Globus pallidus (tissue), 1 donor: ENCODE measurements at places on chromosomes 4 and X.

GRCh38 chr4:123421227-123421936 lies 24.8 kb downstream of the SPRY1 start:
- DNase-seq = no peak

DNA sequence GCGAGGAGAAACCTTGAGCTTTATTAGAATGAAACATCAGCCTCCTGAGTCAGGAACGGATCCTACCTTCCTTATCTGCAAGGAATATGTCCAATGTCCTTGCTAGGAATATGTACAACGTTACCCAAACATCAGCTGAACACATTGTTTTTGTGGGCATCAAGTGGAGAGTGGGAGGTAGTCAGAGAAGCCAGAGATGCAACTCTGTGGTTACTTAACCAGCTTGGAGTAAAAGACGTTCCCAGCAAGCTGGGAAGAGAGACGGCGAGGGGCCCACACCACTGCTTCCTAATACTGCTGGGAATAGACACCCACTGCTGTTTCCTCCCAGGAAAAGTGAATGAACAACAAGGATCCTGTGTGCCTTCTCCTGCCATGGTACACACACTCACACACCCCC lies 74.4 kb upstream of the PLAC1 start:
- no peak for DNase-seq

DNA sequence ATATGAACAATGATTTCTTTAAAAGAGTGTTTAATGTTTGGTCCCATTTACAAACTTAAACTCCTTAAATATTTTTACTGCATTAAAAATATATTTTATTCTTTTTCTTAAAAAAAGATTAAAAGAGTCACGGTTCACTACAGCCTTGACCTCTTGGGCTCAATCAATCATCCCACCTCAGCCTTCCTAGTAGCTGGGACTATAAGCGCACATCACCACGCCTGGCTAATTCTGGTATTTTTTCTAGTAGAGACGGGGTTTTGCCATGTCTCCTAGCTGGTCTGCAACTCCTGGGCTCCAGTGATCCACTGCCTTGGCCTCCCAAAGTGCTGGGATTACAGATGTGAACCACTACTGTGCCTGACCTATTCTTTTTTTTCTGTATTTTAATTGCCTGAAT lies 104.7 kb upstream of the TLR2 start:
- DNase-seq = no peak

- DNase-seq = no peak
These were observed 9.3 kb downstream of the TMEM144 start for GRCh38 chr4:158219623-158220022.

GRCh38 chr4:22130741-22131140 lies 182.2 kb upstream of the KCNIP4 start:
- no peak for DNase-seq

DNA sequence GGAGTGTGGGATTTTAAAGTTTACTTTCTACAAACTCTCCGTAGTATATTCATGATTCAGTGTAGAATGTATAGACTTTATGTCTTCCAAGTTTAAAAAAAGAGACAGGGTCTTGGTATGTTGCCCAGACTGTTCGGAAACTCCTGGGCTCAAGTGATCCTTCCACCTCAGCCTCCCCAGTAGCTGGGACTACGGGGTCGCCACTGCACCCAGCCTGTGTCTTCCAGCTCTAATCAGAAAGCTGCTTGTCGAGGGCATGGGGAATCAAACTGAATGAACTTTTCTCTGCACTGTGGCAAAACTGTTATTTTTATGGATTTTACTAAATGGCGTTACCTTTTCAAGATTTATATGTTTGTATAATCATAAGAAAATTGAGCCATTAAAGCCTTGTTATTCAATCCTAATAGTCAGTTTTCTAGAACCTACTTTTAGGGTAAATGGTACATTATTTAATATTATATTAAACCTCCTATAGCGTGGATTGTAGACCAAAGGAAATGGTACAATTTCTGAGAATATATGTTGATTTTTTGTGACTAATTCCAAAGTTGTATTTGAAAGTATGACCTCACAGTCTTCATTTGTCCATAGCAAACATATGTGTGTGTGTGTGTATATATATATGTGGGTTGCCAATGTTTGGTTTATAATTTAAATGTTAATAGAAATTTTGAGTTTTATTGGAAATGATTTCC lies 1.1 kb downstream of the BLOC1S4 start:
- no peak for DNase-seq

DNA sequence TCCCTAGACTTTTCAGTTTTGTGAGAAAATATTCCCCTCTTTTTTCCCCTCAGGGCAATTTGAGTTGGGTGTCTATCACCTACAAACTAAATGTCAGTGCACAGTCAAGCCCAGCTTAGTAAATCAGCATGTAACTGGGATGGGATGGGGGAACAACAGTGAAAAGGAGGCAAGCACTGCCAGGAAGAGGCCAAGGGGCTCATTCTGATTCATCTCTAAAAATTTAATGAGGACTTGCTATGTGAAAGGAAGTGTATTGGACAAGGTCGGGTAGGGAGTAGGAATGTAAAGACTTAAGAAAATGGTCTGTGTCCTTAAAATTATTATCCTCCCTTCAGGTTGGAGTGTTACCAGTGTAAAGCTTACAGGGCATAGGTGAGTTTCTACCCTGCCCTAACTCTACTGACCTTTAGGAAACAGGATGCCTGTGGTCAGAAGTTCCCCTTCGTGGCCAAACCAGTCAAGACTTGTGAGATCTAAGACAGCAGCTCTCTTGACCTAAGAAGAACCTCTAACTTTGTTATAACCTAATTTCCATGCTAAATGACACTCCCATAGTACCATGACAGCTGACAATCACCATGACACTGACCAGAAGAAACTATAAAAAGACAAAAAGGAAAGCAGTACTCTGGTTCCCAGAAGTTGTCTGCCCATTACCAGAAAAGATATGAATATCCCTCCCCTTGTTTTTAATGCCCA lies 194.4 kb upstream of the LDB2 start:
- no peak for DNase-seq

DNA sequence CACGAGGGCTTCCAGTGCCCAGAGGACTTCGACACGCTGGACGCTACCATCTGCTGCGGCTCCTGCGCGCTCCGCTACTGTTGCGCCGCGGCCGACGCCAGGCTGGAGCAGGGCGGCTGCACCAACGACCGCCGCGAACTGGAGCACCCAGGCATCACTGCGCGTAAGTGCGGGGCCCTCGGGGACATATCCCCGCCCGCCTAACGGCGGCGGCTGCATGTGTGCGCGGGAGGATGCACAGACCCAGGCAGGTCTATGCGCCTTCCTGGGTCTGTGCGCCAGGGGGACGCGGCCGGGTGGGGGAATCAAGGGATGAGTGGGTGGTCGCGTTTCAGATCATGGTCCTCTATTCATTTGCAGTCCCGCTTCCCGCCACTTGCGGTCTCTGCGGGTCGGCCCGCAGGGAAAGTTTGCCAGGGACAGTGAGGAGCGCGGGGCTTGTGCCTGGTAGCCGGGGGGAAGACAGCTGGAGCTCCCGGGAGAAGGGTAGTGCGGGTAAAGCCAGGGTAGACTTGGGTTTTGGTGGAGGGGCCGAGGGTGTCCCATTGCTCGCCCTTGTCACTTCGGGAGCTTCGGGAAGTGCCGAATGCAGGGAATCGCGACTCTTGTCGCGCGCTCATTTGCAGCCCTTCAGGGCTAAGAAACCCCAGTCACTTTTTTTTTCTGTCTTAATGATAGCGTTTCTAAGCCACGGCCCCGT lies 1.0 kb downstream of the SHISA3 start:
- no peak for DNase-seq

- DNase-seq = no peak
These were observed 6.0 kb downstream of the GALNT7 start for GRCh38 chr4:173174594-173175012.

GRCh38 chr4:152307669-152308068 lies 228.2 kb downstream of the FBXW7 start:
- DNase-seq = no peak

DNA sequence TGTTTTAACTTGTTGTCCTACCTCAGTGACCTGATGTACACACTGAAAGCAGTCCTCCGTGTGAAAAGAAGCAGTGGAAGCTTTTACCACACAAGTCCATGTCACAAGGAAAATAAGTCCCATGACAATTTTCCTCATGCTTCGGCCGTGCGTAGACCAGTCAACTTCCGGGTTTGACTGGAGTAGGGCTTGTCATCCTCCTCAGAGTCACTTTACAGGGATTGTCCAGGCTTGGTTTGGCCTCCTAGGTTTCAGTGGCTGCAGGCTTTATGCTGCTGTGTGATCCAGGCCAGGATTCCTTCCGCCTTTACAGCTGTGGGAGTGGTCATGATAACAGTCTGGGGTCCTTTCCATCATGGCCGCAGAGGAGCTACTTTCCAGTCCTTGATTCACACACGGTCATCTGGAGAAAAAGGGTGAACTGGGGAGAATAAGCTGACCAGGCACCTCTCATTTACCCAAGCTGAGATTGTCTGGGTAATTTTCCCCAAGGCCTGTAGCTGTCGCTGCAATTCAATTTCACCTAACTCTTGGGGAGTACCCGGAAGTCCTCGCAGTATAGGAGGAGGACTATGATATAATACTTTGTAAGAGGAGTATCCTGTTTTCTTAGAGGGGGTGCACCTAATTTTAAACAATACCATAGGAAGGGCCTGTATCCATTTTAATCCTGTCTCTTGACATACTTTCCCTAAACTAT lies 206.1 kb upstream of the KLF8 start:
- DNase-seq = no peak

- no peak for DNase-seq
These were observed 6.8 kb upstream of the CDKL2 start for GRCh38 chr4:75637176-75637575.

- peak; percentile 3 for DNase-seq
These were observed 156.6 kb upstream of the CASK start for GRCh38 chrX:42079968-42080367.

DNA sequence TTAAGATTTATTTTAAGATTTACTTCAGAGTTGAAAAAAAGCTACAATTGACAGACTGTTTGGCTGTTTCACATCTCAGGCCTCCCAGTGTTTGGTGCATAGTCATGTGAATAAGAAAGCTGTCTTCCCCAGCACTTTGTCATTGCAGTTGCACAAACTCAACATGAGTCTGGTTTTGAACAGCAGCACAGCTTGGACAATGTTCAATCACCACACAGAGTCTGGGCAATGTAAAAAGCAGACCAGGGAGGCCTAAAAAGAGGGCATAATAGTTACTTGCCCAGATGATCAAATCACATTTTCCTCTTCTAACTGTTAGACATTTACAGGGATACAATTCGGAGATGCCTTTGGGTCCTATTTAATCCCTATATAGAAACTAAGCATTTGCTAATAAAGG lies 1055.0 kb downstream of the RPA4 start:
- DNase-seq = no peak

- no peak for DNase-seq
These were observed 26.9 kb upstream of the MAOB start for GRCh38 chrX:43909141-43909540.

DNA sequence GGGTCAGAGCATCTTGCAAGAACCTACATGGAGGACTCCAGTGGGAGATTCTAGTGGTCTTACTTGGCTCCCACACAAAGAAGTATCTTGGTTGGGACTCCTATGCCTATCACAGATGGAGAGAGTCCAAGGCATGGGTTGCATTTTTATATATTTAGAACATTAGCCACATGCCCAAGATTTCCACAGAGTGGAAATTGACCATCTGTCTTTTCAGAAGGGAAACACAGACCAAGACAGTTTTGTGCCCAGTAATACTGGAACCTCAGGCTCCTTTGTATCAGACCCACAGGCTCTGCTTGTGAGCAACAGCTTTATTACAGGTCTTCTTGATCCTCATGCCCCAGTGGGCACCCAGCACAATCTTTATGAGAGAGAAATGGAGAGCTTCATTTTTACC lies 43.6 kb downstream of the PAGE2 start:
- no peak for DNase-seq

GRCh38 chr4:142278171-142278570 lies 567.9 kb downstream of the INPP4B start:
- DNase-seq = no peak

DNA sequence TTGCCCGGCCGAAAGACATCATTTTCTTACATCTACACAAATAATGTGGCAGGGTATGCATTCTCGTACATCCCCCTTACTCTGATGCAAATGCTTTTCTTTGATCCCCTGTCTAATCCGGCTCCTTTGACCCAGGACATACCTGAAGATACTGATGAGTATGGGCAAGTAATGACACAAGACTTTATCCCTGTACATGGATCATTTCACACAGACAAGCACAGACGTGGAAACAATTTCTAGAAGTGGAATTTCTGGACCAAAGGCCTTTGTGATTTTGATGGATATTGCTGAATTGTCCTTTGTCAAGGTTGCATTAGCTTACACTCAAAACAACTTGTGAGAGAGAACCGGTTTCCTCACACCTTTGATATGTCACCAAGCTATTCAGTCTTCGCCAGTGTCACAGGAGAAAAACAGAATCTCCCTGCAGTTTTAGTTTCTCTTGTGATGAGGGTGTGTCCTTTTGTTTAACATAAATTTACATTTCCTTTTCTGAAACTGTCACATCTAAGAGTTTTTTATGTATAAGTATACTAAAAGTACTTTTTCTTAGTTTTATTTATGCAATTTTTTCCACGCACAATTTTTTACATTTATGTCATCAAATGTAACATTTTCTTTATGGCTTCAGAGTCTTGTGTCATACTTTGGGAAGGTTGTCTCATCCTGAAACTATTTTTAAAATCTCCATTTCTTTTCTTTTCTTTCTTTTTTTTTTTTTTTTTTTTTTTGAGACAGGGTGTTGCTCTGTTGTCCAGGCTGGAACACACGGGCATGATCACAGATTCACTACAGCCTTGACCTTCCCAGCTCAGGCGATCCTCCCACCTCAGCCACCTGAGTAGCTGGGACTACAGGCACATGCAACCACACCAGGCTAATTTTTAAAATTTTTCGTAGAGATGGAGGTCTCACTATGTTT lies 25.2 kb downstream of the RWDD4 start:
- no peak for DNase-seq

DNA sequence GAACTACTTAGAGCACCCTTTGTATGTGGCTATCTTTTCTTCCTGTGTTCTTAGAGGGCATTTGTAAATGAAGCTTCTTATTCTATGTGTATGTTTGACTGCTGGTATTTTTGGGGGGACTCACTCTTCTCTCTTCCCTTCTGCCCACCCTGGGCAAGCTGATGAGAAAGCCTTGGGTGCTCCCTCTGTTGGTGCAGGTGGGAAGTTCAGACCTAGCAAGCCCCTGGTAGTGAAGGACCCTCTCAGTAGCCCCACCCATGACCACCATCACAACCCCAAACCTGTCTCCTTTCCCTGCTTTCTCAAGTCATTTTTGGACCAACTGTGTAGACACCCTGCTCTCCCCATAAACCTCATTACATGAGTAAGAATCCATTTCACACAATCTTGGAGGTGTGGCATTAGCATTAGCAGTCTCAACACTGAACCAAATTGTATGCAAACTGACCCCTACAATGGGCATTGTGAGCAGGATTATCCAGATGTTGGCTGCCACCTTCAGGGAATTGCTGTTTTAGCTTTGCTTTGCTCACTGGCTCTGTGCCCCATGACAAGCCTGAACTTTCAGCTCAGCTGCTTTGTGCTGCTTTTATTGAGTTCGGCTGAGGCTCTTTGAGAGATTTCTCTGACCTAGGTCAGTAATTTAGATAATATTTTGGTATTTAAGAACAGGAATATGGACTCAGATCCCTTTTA lies 27.9 kb downstream of the TRIM61 start:
- no peak for DNase-seq
